ENCODE measurements at places on chromosomes 16 and 17.
A peak's percentile ranks its signal among the peaks of the same experiment; 100 is the strongest.

DNA sequence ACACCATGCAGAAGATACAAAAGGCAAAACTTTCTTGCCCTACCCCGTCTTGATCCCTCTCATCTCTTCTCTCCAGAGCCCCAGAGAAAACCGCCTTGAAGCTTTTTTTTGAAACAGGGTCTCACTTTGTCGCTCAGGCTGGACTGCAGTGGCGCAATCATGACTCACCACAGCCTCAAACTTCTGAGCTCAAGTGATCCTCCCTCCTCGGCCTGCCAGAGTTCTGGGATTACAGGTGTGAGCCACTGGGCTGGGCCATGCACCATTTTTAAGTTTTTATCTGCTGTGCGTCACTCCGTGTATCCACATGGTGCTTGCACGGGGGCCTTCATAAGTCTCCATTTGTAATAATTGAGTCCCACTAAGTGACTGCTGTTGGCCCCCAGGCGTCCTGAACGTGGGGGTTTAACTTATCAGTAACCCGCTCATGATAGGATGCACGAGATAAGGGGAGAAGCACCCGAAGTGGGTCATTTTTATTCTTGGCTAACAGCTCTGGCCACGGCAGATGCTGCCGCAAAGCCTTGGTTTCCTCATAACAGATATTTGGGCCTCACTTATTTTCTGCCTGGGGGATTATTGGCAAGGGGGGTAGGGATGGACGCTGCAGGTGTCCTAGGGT lies 8.6 kb downstream of the DNAH17 start:
- DNase-seq = no peak

- DNase-seq = no peak
Measured at GRCh38 chr17:32016231-32016630, 9.0 kb downstream of the LRRC37B start.

- DNase-seq = no peak
Measured at GRCh38 chr16:85960486-85961046, 61.6 kb downstream of the IRF8 start.

GRCh38 chr17:33178681-33179080 lies 114.4 kb downstream of the ASIC2 start:
- DNase-seq = no peak

GRCh38 chr16:65004570-65004969 lies 117.3 kb downstream of the CDH11 start:
- DNase-seq = no peak

DNA sequence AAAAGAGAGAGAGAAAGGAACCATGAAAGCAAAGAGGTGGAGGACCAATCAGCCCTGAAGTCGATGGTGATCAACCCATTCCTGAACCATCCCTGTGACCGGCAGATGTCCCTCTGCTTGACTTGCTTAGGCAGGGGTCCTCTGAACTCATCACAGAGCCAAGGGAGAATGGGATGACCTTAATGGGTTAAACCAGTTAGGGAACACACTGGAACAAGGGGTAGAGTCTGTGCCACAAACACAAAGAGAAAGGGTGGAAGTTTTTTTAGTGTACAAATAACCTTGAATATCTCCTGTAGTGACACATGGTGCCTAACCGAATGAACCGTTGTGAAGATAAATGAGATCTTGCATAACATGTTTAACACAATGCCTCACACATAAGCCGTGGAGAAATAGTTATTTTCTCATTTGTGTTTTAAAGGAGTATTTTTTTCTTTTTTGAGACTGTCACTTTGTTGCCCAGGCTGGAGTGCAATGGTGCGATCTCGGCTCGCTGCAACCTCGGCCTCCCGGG lies 11.2 kb downstream of the NAA60 start:
- DNase-seq = no peak

DNA sequence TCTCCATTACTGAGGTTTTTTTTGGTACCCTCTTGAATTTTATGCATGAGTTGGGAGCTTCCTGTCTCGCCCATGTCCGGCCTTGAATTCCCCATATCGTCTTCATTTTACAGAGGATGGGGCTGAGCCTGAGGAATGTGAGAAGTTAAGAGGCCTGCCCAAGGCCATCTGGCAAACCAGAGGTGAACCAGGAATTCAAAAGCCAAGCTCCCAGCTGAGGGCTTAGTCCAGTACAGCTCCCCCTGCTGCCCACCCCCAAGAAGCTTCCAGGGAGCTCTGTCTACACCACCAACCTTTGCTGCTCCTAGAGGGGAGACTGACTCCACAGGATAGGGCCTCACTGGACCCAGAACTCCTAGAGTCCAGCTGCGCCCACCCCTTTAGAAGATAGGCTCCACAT lies 20.7 kb upstream of the C16orf78 start:
- DNase-seq = no peak

- DNase-seq = no peak
Measured at GRCh38 chr16:1097800-1098199, 1.8 kb upstream of the C1QTNF8 start.

GRCh38 chr17:33218698-33219601 lies 74.1 kb downstream of the ASIC2 start:
- no peak for DNase-seq

GRCh38 chr17:19867329-19868078 lies at the start of gene ULK2:
Gene ULK2 (minus strand): TSS chr17:19867936. CDS start chr17:19867417, 519 bp downstream.
- peak; percentile 33 for DNase-seq

DNA sequence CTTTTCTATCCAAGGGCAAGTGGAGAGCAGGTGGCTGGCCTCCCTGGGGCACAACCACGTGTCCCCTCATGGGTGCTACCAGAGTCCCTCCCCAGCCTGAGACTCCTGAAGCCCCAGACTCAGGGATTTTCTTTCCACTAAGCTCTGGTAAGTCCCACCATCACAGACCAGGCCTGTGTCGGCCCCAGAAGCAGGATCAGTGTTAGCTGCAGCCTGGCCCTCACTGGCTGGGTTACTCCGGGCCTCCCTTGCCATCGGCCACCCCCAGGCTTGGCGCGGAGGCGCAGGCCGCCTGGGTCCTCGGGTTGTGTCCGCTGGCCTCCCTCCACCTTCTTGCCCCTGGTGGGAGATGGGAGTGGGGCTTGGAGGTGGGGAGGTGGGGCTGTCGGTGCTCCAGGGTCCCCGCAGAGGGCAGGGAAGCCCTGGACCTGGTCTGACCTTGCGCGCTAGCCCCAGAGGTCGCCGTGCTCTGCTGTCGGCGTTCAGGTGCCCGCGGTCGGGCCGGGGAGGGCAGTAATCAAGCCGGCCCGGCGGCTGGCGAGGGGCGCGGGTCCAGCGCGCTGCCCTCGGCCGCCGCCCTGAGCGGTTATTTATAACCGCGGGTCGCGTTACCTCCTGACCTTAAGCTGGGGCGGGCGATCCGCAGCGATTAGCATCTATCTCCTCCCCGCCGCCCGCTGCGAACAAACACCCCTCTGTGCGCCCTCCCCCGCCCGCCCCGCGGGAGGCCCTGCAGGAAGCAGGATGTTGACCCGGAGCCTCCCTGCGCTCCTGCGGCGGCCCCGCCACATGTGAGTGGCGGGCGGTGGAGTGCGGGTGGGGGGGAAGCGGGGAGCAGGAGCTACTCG lies 78.1 kb upstream of the TOB1 start:
- DNase-seq = no peak

GRCh38 chr17:82687871-82688270 lies 10.6 kb downstream of the RAB40B start:
- no peak for DNase-seq

- DNase-seq = no peak
Measured at GRCh38 chr17:64147110-64148016, 17.4 kb upstream of the ERN1 start.

DNA sequence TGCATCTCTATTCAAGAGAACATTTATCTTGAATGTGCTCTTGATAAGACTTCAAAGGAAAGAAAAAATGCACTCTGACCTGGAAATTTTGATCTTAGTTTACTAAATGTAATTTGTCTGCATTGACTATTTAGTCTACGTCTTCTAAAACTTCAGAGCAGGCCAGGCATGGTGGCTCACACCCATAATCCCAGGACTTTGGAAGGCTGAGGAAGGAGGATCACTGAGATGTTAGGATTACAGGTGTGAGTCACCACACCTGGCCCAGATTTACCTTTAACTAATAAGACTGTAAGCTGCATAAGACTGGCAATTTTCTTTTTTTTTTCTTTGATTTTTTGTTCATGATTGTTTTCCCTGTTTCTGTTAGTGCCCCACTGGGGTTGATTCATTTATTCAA lies 18.8 kb upstream of the CIITA start:
- DNase-seq = no peak

- no peak for DNase-seq
Measured at GRCh38 chr17:3308603-3309002, 10.4 kb upstream of the OR3A1 start.

DNA sequence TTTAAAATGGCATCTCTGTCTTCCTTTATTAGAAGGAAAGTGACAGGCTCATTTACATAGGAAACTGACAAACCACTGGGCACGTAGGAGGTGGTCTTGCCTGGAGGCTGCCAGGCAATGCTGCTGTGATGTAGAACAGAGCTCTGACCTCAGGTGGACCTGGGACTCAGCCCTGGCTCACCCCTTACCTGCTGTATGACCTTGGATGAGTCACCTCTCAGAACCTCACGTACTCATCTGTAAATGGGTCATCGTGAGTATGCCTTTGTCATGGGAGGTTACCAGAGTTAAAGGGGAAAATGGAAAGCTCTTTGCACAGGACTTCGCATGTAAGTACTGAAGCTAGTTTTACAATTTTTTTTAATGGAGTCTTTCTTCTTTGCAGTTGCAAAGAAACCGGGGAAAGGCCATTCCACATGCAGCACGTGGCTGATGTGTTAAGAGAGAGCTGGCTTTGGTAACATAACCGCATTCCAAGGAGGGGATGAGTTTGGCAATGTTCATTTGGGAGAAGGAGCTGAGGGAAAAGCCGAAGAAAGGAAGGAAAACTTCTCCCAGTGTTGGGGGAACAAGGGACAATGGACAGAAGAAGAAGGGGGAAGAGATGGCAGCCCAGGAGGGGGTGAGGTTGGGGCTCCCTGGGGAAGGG lies 37.4 kb upstream of the LONP2 start:
- DNase-seq = no peak

- no peak for DNase-seq
Measured at GRCh38 chr17:49460401-49460800, 34.7 kb upstream of the NGFR start.

DNA sequence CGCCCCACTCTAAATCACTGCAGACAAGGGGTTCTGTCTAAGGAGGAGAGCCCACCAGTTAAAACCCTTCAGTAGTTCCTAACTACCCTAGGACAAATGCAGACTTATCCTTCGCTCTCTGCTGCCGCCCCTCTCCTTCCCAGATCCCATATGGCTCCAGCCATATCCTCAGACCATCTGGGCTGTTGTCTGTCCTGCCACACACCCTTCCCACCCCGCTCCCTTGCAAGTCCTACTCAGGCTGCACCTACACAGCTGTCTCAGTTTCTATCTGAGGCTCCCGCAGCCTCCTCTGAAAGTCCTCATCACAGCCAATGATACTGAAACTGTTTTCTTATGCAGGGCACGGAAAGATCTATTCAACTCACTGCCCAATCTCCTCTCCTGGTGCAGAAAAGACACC lies 720 bp upstream of the BCKDK start:
- DNase-seq = no peak

GRCh38 chr17:18158022-18158600 lies 25.5 kb upstream of the ALKBH5 start:
- DNase-seq = no peak

- no peak for DNase-seq
Measured at GRCh38 chr16:24085666-24086065, 170.5 kb upstream of the CACNG3 start.

DNA sequence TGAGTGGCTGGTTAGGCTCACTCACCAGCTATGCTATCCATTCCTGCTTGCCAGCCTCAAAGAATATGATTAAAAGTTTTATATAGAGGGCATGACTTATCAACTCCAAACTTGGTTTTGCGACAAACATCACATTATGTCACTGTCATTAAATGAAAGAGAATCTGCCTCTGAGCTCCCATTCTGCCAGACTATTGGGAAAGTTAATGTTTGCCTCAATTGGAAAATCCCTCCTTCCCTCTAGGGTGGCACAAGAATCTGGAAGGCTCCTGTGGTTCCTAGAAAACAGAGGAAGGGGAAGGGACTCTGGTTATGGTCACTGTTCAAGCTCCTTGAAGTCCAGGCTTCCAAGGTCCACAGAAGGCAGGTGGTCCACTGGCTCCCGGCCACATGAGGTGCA lies 50.5 kb upstream of the TEX2 start:
- DNase-seq = no peak

- DNase-seq = no peak
Measured at GRCh38 chr16:67987460-67988160, 7.3 kb upstream of the DPEP3 start.

GRCh38 chr16:61421111-61421510 lies 615.1 kb downstream of the CDH8 start:
- DNase-seq = no peak

- no peak for DNase-seq
Measured at GRCh38 chr16:82302042-82302727, 132.2 kb upstream of the MPHOSPH6 start.

DNA sequence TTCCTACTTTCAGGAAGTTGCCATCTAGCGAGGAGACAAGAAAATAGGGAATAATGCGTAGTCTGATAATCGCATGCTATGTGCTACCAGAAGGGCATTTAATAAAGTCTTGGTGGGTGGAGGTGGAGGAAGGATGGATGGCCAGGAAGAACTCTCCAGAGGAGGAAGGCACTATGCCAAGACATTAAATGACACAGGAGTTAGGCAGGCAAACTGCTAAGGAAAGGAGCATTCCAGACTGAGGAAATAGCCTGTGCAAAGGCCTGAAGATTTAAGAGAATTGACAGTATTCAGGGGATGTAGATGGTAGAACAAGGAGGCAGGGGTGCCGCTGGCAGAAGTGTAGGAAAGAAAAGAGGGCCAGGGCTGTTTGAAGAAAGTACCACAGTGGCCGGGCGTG lies 19.3 kb upstream of the ARHGAP44 start:
- no peak for DNase-seq
